ENCODE measurements at places on chromosomes 5 and 9.

DNA sequence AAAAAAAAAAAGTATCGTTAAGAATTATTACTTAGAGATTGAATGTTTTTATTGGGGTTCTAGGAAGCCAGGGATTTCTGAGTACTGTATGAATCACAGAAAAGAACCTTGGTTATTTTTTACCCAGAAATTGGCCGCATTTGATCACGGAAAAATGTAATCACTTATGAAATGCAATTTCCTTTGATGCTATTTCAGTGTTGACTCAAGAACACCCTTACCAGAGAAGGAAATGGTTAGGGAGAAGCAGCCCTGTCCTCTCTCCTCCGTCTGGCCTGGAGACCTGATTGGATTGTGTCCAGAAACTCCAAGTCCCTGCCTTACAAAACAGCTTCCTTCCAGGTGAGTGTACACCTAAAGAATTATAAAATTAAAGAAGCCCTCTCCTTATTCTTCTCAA, 116.7 kb downstream of the MED10 start:
- no peak for DNase-seq

DNA sequence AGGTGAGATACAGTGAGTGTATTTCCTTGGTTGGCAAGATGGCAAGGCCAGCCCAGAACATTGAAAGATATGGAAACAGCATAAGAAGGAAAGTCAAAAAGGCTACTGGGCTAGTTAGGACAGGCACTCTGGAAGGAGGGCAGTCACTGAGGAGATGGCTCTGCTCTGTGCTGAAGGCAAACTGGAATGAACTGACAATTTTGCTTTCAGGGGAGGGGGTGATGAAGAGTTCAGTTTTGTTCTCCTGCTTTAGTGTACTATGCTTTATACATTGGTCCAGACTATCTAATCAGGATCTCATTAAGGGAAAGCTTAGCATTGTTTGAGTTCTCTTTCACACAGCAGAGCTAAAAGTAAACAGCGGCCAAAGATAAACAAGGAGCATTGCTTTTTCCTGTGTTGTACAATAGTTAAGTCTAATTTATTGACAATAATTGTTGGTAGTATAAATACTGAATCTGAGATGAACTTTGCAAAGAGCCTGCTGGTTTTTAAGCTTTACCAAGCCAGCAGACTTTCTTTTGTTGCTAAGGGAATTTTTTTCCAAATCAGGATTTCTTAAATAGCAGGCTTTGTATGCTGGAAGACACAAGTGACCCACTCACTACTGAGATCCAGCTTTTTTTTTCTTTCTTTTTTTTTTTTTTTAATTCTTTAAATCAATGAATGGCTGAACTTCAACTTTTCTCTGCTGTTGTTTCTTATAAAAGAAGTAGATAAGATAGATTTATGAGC, 355.5 kb downstream of the ARRDC3 start:
- DNase-seq, result no peak

DNA sequence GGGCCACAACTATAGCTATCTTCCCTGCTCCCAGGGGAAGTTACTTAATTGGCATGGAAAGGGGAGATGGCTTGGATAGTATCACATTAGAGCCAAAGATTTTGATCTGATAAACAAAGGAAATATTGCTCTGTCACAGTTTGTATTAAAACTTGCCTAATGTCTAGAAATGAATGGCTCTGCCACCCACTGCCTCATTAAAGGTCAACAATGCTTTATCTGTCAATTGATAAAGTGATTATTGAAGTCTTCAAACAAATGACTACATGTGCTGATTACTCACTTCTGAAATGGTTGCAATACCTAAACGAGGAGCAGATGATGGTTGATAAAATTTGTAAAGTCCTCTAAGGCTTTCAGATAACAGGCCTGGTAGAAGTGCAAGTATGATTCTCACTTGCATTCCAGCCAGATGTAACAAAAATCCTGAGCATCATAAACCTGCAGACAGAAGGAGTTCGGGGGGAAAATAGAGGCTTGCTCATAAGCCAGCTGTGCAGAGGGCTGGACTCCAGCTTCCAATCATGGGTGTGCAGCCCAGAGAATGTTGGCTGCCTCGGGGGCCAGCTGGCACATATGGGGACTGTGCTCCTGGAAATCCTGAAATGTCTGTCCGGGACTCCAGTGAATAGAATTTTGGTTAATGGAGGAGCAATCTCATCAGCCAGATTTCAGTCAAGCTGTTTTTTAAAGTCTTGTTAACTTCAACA, 200.5 kb upstream of the SLC27A6 start:
- no peak for DNase-seq

GRCh38 chr5:174734571-174735497, 10.5 kb downstream of the MSX2 start:
- no peak for DNase-seq

- DNase-seq, result no peak
Observed at GRCh38 chr9:30944741-30945280, 1439.6 kb upstream of the ACO1 start.

DNA sequence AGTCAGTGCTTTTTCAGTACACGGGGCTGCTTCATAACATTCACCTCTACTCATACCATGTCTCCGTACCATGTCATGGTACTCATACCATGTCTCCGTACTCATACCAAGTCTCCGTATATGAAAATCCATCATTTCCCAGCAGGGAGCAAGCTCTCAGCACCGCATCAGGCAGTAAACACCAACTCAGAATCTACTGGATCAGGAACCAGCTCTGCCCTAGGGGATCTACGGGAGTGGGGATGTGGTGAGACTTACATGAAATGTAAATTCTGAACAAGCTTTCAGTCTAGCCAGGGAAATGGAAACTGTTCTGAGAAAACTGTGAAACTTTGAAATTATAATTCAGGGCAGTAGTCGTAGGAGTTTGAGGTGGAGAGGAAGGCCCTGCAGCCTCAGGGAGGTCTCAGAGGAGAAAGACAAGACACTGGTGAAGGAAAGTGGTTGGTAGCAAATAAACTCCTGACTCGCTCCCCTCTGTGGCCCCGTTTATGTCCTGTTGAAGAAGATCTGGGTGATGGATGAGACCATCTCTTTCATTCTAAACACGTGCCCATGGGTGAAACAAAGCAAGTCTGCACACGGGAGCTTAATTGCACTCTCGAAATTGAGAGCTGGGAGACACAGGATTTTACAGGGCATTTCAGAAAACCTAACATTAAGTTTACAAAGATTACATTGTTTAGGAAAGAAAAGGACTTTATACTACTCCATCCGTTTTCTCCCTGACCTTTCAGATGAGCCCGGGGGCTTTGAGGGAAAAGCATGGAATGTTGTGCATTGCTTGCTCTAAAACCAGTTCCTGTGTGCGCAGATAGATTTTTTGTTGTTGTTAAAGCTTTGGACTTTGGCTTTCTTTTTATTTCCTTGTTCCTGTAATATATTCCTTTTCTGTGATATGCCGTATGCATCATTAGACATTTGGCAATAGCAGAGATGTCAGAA, 26.8 kb downstream of the ACTBL2 start:
- DNase-seq, result no peak
